ENCODE measurements at places on chromosomes 2 and 18.

- peak; percentile 41 for DNase-seq
Observed at GRCh38 chr2:25912851-25913695, 34.8 kb upstream of the ASXL2 start.

DNA sequence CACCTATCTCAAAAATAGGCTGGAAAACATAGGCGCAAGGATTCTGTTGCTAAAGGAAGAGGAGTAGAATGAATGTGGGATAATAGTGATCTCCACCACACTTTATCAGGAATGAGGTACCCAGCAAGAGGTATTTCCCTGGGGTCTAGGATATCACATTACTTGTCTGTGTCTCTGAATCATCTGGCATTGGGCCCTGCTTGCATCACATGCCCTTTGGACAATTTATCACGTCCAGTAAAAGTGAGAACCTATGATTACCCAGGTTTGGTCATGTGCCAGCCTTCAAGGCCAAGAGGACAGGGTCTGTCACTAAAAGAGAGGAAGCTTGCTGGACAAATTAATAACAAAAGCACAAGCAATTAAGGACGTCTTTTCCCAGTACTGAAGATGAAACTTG lies 11.4 kb upstream of the TRAPPC8 start:
- DNase-seq, result no peak

DNA sequence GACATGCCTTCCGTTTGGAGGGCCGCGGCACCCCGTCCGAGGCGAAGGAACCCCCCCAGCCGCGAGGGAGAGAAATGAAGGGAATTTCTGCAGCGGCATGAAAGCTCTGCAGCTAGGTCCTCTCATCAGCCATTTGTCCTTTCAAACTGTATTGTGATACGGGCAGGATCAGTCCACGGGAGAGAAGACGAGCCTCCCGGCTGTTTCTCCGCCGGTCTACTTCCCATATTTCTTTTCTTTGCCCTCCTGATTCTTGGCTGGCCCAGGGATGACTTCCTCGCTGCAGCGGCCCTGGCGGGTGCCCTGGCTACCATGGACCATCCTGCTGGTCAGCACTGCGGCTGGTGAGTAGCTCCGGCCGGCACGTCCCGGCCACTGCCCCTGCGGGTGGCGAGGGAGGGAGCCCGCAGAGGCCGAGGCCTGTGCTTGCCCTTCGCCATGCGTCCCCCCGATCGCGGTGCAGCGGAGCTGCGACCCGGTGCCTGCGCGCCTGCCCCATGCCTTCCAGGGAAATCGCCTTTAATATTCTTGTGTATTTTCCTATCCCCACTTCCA lies 1.2 kb downstream of the BMPR2 start:
- peak; percentile 28 for DNase-seq

DNA sequence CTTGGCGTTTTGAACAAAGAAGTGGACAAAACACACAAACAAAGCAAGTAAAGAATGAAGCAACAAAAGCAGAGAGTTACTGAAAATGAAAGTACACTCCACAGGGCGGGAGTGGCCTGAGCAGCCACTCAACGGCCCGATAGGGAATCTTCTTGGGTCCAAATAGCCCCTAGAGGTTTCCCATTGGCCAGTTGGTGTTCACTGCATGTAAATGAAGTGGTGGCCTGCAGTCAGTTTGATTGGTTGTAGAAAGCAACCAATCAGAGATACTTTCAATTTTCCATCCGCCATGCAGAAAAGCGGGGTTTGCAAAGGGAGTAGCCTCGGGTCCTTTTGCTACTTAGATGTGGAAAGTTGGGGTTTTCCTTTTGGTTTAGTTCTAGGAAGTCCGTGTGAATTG lies 31.6 kb downstream of the CYBRD1 start:
- DNase-seq, result no peak
